ENCODE measurements at places on chromosomes 16 and 17.

- DNase-seq = no peak
These were observed 452.2 kb downstream of the KCNJ2 start for GRCh38 chr17:70621566-70621965.

- no peak for DNase-seq
These were observed 388.3 kb downstream of the MAF start for GRCh38 chr16:79212114-79212791.

DNA sequence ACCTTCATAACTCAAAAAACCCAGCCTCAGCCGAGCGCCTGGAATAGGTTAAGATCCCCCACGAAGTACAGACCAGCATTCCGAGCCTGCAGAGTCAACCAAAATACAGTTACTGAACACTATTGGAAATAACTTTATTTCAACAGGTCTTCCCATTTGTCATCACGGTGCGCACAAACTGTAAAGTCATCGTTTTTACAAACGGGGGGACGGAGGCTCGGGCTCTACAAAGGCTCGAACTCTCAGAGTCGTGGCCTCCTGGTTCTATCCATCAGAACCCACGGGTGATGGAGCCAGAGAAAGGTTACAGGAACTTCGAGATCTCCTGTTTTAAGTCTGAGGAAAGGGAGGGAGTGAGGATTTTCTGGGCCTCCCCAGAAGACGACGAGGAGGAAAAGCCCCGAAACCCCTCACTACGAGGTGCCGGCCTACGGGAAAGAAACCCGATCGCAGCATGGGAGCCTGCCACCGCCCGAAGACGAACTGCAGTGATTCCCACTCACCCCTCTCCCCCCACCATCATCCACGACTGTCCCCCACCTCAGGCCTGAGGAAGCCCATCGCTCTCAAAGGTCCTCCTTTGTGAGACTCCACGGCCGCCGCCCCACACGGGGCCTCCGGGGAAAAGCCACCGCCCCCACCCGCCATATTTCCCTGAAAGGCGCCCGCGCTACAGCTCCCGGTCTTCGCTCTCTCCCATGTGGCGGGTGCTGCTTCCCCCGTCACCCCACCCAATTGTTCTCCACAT is 917 bp downstream of the YWHAE start:
- DNase-seq = no peak

GRCh38 chr17:37179893-37180292 is 195.9 kb upstream of the C17orf78 start:
- no peak for DNase-seq

DNA sequence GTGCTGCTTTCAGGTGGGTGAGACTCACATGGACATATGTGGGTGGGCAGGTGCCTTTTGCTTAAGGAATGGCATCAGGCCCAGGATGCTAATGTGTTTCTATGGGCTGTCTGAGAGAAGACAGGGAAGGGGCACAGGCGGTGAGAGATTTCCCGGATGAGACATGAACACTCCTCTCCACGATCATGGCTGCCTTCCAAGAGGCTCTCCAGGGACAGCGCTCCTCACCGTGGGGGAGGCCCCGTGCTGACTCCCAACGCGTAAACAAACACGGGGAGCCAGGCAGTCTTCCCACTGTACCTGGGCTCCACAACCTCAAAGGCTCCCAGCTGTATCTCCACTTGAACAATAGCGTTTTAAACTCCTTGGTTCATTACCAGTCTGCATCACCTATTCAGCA is 42.8 kb downstream of the CDK5R1 start:
- no peak for DNase-seq

- no peak for DNase-seq
These were observed 88.5 kb downstream of the NPIPB11 start for GRCh38 chr16:29318037-29318436.

DNA sequence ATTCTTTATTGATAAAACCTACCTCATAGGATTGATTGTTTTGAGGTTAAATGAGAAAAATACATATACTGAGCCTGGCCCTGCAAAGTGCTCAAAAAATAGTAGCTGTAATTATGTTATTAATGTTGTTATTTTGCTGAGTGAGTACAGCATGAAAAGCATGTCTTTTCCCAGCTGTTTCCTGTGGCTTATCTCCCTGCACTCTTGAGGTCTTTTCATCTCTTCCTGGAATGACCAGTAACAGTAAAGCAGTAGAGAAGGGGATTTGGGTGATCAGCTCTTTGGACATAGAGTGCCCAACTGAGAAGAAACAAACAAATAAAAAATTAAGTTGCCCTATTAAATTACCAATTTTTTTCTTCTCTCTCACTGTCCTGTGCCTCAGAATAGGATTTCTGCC is 53.7 kb downstream of the NFAT5 start:
- DNase-seq = no peak

GRCh38 chr17:43211480-43212402 is at the start of gene TMEM106A:
Gene TMEM106A, plus strand, starts transcription at chr17:43211875. Its CDS starts 1,167 bp downstream, at chr17:43213042.
- no peak for DNase-seq

DNA sequence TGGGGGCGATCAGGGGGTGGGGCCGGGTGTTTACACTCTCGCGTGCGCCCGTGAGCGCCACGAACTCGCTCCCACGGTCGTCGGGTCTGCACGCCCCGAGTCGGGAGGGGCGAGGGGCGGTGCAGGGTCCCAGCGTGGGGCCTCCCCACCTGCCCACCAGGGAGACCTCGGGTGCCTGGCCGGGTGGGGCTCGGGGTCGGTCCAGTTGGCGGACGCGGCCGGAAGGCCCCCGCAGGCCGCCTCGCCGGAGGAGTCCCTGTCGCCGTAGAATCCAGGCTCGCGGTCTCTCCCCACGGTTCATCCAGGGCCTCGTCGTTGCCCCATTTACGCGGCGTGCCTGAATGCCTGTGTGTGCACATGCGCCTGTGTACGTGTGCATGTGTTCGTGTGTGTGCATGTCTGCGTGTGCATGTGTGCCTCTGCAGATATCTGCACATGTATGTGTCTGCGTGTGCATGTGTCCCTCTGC is 510 bp upstream of the RAB40B start:
- no peak for DNase-seq

All from cortex of kidney (tissue), 1 donor.